ENCODE measurements at places on chromosomes 7 and 10. TPM values are rescaled to one million over a fixed set of nuclear protein-coding genes. Genes with fewer than 3 reads are reported as not detected.
A peak's percentile ranks its signal among the peaks of the same experiment; 100 is the strongest.

The NEUROG3 gene
- 0.71 TPM for total RNA-seq

The ADAM22 gene
- 2.3 TPM for total RNA-seq

The MYOF gene
- 87.8 TPM for total RNA-seq

The XRCC2 gene
- total RNA-seq, result 0.29 TPM

The CABCOCO1 gene
- 0.35 TPM for total RNA-seq

The POU6F2 gene
- 0.39 TPM for total RNA-seq

The TBX20 gene
- total RNA-seq, result 0.16 TPM

The EMX2 gene
- 2.4 TPM for total RNA-seq

The SP4 gene
- 3.1 TPM for total RNA-seq

The COBL gene
- total RNA-seq, result 9.2 TPM

The KIF5B gene
- total RNA-seq, result 116 TPM

The FGL2 gene
- total RNA-seq, result 34.4 TPM

The ZNF239 gene
- 5.5 TPM for total RNA-seq

DNA sequence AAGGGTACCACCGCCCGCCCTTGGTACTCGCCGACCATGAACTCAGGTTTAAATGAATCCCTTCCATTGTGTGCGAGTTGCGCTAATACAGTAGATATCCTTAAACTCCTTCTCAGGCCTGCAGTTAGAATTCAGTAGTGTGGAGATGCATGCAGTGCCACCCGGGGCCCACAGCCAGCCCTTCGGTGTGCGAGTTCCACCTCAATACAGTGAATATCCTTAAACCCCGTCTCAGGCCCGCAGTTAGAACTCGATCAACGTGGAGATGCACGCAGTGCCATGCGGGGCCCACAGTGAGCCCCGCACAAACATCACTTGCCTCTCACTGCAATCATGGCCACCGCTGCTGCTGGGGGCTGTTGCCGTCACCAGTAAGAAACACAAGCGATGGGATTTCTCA is 261.9 kb downstream of the MAD1L1 start:
- DNase-seq, result no peak

DNA sequence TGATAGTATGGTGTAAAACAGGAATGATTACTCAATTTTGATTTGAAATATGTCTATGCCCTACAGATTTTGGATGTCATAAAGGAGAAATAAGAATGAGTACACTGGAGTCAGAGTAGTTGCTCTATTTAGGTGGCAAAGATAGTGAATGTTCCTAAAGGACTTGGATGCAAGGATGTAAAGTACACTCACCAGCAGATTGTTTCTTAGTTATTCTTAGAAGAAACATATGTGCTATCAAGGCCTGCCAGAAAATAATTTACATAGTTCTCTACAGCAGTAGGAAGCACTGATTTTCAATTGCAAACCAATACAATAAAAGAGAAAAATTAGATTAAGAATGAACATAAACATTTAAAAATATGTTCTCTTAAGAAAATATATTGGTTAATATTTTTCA is 259.4 kb downstream of the PPP1R3A start:
- DNase-seq, result no peak

GRCh38 chr10:124356701-124357560 is 61.8 kb downstream of the OAT start:
- peak; percentile 51 for DNase-seq

GRCh38 chr7:113421696-113422330 is 303.5 kb upstream of the SMIM30 start:
- DNase-seq, result no peak

GRCh38 chr7:468681-469562 is 50.7 kb downstream of the PDGFA start:
- no peak for DNase-seq

DNA sequence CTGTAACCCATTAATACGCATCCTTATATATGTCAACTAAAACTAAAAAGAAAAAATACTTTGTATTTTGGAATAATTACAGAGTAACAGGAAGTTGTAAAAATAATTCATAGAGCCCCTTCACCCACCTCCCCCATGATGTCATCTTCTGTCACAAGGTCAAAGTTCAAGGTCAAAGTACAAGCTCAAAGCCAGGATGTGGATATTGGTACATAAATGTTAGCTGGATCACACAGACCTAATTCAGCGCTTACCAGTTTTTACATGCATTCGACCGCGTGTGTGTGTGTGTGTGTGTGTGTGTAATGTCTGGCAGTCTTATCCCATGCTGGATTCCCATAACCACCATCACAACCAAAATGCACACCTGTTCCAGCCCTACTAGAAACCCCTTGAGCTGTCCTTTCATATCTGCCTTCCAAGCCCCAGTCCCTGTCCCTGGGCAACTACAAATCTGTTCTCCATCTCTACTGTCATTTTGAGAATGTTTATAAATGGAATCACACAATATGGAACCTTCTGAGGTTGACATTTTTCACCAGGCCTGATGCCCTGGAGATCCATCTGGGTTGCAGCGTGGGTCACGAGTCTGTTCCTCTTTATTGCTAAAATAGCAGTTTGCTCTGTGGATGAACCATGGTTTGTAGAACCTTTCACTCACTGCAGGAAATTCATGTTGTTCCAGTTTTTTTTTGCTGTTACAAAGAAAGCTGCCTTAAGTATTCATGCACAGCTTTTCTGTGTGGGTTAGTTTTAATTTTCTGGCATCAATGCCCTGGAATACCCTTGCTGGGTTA is 153.6 kb upstream of the PITRM1 start:
- DNase-seq, result no peak

DNA sequence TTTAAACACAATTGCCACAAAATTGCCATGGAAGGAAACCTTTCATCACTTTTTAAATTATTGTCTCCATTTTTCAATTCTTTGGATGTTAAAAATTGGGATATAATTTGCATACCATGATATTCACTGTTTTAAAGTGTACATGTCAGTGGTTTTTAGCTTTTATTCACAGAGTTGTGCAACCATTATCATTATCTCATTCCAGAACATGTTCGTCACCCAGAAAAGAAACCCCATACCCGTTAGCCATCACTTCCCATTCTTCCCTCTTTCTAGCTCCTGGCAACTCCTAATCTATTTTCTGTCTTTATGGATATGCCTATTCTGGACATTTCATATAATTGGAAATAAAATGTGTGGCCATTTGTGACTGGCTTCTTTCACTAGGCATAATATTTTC is 260.3 kb upstream of the FERD3L start:
- no peak for DNase-seq

DNA sequence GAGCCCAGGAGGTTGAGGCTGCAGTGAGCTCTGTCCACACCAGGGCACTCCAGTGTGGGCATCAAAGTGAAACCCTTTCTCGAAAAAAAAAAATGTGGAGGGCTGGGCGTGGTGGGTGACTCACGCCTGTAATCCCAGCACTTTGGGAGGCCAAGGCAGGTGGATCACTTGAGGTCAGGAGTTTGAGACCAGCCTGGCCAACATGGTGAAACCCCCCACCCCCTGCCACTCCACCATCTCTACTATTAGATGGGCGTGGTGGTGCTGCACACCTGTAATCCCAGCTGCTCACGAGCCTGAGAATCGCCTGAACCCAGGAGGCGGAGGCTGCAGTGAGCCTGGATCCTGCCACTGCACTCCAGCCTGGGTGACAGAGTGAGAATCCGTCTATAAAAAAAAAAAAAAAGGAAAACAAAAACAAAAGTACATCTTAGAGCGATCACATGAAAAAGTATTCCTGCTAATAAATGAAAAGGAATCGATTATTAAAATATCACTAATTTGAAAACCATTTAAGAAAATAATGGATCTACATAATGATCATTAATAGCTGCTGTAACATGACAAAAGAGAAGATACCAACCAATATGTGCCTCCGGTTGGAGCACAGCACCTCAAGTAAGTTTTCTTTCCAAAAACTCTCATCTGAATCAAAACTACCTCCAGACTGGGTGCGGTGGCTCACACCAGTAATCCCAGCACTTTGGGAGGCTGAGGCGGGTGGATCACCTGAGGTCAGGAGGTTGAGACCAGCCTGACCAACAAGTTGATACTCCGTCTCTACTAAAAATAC is 4.9 kb downstream of the HNRNPF start:
- DNase-seq, result peak; percentile 84

GRCh38 chr10:89042562-89042961 is 52.0 kb downstream of the FAS start:
- DNase-seq, result no peak

DNA sequence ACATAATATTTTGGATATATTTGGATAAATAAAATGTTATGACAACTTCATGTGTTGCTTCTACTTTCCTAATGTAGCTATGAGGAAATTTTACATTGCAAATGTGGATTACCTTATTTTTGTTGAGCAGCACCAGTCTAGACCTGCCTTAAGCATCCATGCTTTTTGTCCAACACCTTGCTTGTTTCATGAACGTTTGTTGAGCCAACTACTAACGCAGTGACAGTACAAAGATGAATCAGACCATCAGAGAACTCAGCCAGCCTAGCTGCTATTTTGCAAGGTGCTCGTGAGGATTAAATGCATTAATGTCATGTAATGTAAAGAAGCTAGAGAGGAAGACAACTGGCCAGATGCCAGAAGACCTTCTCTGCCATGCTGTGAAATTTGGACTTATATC is 1.1 kb upstream of the ZC3HAV1L start:
- DNase-seq, result no peak

GRCh38 chr7:10740805-10741204 is 232.9 kb upstream of the PHF14 start:
- DNase-seq, result no peak

DNA sequence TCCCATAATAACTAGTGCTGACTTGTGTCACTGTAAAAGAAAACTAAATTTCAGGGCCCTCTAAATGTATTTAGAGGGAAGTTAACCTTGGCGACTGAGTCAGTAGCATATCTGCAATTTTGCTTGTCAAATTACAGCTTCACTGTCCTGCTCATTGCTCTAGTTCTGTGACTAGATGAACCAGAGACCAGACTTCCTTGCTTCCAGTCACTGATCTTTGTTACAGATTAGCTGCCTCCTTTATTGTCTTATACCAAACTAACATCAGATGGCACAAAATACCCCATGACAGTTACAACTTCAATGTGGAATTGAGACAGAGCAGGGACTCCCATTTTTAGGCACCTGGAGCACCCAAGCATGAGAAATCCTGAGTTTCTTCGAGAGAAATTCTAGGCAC is 79.9 kb upstream of the POM121L12 start:
- DNase-seq, result no peak

- DNase-seq, result no peak
These were observed 403.7 kb upstream of the ZMIZ1 start for GRCh38 chr10:78664929-78665553.

DNA sequence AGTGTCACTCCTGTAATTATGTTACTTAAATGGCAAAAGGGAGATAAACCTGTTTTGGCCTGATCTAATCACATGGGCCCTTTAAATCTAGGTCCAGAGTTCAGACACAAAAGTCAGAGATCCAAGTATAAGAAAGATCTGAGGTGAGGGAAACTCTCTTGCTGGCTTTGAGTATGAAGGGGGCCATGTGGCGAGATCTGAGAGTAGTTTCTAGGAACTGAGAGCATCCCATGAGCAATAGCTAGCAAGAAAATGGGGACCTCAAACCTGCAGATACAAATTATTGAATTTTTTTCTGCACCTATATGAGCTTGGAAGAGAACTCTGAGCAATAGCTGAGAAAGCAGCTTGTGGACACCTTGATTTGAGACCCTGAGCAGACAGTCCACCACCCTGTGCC is 27.6 kb downstream of the ANKRD7 start:
- DNase-seq, result no peak

DNA sequence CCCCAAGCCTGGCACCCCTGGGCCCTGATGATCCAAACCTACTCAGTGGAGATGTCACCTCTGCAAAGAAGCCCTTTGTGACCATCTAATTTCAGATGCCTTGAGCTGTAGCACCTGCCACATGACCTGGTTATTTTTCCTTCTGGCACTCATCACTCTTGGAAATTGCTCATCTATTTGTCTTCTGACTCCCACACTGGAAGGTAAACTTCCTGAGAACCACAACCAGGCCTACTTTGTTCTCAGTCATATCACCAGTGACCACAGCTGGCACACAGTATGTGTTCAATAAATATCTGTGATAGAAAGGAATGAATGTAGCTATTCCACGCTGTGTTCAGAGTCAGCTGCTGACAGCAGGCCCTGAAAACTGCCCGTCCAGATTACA is 97.1 kb downstream of the SH3PXD2A start:
- no peak for DNase-seq

DNA sequence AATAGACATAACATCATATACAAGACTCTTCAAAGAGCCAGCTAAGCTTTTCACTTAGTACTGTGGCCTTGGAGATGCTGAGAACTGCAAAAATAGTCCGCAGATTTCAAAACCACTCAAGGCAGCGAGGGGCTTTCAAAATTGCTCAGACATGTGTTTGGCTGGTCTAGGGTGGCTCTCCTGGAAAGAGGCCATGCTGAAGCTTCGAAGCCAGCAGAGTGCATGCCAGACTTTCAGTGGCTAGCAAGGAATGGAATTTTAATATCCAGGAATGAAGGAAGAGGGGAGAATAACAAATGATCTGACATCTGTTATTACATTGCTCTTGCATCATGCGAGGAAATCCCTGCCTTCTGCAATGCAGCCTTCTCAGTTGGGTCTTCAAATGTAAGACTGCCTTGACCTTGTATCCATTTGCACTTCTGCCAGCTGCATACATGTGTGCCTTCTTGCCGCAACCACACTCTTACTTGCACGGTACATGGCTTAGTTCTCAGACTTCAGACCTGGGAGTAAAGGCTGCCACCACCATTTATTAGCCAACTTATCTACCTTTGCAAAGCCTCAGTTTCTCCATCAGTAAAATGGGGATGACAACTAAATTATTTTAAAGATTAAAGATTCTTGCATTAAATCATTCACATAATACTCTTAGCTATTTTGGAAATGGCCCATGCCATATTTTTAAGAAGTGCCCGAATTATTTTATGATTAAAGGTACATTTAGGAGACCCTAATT is 55.9 kb downstream of the ITIH5 start:
- no peak for DNase-seq
